Activated B cell treated with CpG ODN at 0.5 μM for 24 hours (primary cell): ENCODE measurements at places on chromosomes 2 and 18. TPM values are rescaled to one million over a fixed set of nuclear protein-coding genes. Genes with fewer than 3 reads are reported as not detected.

DRC1 gene
- not detected in 2 replicates for total RNA-seq

FOXD4L1 gene
- total RNA-seq = 0.17 and 0.35 TPM in 2 replicates

ADAM23 gene
- total RNA-seq = 0.86 and 1.5 TPM in 2 replicates

ATF2 gene
- total RNA-seq = 49.0 and 59.9 TPM in 2 replicates

ESPNL gene
- total RNA-seq = 0.27 and 0.42 TPM in 2 replicates

UGT1A8 gene
- total RNA-seq = not detected in 2 replicates

TRIM43 gene
- total RNA-seq = not detected in 2 replicates

DSC2 gene
- not detected in 2 replicates for total RNA-seq

MAP3K19 gene
- total RNA-seq = not detected in 2 replicates

BZW1 gene
- 174 and 197 TPM in 2 replicates for total RNA-seq

ASXL3 gene
- not detected in 2 replicates for total RNA-seq

NBEAL1 gene
- 8.9 and 9.3 TPM in 2 replicates for total RNA-seq
